ENCODE measurements at places on chromosomes 11 and 22.
A peak's percentile ranks its signal among the peaks of the same experiment; 100 is the strongest.

- DNase-seq: peak; percentile 51
Observed at GRCh38 chr11:11265994-11266606, 87.0 kb downstream of the CSNK2A3 start.

DNA sequence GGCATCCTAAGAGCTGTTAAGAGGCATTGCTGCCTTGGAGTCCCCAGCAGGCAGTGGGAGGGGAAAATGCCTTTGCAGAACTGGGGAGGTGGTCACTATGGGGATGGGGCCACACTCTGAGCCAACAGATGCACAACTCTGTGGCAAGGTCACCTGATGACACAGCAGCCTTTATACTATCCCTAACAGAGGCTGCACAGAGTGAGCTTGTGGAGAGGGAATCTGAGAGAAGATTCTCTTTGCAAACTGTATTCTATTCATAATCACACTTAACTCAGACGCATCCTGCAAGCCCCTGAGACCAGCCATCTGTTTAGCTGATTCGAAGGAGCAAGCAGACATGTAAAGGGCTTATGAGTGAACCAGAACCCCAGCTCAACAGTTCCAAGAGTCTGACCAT lies 49.0 kb upstream of the TTC12 start:
- no peak for DNase-seq

DNA sequence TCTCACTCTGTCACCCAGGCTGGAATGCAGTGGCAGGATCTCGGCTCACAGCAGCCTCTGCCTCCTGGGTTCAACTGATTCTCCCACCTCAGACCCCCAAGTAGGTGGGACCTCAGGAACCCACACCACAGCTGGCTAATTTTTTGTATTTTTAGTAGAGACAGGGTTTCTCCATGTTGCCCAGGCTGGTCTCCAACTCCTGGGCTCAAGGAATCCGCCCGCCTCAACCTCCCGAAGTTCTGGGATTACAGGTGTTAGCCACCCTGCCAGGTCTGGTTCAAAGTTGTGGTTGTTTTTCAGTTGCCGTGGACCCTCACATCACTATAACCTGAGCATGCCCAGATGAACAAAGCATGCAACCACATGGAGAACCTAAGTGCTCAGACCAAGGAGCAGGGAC lies 13.0 kb upstream of the RAB39A start:
- DNase-seq: no peak

DNA sequence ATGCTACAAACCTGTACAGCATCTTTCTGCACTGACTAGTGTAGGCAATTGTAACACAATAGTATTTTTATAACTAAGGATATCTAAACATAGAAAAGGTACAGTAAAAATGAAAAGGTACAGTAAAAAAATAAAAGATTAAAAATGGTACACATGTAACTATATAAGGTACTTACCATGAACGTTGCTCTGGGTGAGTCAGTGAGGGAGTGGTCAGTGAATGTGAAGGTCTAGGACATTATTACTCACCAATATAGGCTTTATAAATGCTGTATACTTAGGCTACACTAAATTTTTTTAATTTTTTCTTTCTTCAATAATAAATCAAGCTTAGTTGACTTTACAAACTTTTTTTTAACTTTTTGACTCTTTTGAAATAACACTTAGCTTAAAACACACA lies 59.9 kb downstream of the EIF3M start:
- no peak for DNase-seq

DNA sequence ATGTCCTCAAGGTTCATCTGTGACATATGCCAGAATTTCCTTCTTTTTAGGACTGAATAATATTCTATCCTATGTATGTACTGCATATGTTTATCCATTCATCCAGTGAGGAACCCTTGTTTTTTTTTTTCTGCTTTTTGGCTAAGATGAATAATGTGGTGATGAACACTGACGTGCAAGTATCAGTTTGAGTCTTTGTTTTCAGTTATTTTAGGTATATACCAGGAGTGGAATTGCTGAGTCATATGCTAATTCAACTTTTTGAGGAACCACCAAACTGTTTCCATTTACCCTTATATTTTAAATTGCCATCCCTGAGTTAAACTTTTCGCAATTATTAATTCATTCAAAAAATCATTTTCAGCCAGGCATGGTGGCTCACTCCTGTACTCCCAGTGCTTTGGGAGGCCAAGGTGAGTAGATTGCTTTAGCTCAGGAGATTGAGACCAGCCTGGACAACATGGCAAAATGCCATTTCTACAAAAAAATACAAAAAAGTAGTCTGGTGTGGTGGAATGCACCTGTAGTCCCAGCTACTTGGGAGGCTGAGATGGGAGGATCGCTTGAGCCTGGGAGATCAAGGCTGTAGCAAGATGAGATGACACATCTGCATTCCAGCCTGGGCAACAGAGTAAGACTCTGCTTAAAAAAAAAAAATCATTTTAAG lies 64.2 kb downstream of the MICAL2 start:
- DNase-seq: no peak

DNA sequence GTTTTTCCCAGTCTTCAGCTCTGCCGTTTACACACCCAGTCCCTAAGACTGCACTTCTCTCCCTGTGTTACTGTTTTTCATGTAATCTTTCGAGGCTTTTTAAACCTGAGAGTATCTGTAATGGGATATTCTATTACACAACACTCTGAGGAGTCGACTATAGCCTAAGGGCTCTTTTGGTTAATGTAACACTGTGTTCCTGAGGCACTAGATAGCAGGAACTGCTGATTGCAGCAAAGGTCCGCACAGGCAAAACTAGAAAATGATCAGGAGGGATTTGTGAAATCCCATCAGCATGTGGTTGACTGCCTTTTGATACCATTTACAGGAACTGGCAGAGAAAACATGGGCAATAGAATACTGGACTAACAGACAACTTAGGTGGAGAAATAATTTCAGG lies 512.3 kb upstream of the RAG2 start:
- no peak for DNase-seq

- DNase-seq: no peak
Observed at GRCh38 chr11:45850446-45850845, 3.2 kb downstream of the CRY2 start.

DNA sequence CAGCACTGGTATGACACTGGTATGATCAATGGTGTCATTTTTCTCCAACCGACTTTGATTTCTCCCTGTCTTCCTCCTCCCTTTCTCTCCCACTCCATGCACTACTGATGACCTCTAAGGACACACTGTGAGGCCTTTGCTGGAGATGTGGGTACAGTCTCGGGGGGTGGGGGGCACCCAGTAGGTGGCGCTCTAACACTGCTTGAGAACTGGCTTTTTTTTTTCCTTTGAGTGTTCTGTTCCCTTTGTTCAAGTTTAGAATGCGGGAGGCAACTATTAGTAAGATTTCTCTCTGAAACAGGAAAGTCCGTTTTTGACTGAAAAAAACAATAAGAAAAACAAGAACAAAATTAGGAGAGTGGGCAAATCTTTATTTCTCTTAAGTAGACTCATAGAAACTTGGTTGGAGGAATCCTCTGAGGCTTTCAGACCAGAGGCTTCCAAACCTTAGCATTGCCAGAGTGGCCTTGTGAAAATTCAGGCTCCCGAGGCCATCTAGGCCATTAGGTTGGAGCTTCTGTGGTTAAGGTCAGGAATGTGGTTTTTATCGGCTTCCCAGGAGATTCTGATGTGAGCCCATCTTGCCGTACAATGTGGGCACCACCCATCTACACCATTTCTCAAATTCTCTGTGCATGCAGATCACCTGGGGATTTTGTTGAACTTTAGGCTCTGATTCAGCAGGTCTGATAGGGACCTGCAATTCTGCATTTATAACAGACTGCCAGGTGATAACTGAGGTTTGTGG lies 43.2 kb downstream of the PANX1 start:
- peak; percentile 44 for DNase-seq

- DNase-seq: no peak
Observed at GRCh38 chr11:49851511-49851910, 100.7 kb upstream of the OR4C13 start.

- no peak for DNase-seq
Observed at GRCh38 chr11:78801161-78801884, 226.7 kb upstream of the NARS2 start.

GRCh38 chr22:40397396-40397795 lies 27.0 kb downstream of the SGSM3 start:
- DNase-seq: no peak

DNA sequence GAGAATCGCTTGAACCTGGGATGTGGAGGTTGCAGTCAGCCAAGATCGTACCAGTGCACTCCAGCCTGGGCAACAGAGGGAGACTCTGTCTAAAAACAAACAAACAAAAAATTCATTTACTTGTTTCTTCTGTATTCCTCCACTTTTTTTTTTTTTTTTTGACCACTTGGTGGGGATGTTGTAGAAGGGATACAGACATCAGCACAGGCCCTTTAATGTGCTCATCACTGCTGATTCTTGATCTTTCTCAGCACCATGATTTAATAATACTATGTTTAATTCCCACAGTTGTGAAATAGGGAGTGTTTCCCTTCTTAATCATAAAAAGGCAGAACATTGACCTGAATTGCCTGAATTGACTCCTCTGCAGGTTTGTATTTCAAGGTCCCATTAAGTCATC lies 4.5 kb downstream of the TTC9C start:
- no peak for DNase-seq

- DNase-seq: no peak
Observed at GRCh38 chr11:69486773-69487291, 5.4 kb downstream of the LINC01488 start.

DNA sequence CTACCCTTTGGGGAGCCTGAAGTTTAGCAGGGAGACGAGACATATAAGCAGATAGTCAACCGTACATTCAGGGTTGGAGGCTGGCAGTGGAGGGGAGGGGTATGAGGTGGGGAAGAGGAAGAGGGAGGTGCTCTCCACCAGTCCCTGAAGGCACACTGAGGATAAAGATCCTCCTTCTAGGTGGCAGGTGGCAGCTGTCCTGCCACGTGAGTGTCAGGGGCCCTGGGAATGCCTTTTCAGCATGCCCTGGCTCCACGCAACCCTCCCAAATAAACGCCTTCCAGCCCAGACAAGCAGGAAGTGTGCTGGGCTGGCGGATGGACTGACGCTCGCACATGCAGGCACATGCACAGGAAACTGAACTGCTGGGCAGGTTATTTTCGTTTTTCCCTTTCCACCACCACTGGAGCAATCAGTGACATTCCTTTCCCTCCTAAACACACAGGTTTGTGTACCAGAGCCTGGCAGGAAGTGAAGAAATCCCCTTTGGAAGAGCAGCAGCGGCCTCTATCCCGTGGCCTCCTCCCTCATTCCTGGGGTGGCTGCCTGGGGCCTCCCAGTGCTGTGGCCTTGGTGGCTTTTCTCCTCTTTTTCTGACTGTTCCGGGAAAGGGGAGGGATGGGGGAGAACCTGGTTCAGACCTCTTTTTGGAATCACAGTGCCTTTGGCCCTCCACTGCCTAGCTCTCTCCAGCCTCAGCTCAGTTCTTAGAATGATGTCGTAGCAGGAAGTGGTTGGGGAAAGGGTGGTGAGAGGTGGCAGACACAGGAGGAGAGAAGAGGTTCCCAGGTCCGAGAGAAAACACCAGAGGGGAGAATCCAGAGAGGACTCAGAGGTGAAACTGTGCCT lies 157.0 kb upstream of the TIMP3 start:
- DNase-seq: peak; percentile 50

GRCh38 chr11:9092853-9093778 lies 1.7 kb upstream of the SCUBE2 start:
- no peak for DNase-seq

DNA sequence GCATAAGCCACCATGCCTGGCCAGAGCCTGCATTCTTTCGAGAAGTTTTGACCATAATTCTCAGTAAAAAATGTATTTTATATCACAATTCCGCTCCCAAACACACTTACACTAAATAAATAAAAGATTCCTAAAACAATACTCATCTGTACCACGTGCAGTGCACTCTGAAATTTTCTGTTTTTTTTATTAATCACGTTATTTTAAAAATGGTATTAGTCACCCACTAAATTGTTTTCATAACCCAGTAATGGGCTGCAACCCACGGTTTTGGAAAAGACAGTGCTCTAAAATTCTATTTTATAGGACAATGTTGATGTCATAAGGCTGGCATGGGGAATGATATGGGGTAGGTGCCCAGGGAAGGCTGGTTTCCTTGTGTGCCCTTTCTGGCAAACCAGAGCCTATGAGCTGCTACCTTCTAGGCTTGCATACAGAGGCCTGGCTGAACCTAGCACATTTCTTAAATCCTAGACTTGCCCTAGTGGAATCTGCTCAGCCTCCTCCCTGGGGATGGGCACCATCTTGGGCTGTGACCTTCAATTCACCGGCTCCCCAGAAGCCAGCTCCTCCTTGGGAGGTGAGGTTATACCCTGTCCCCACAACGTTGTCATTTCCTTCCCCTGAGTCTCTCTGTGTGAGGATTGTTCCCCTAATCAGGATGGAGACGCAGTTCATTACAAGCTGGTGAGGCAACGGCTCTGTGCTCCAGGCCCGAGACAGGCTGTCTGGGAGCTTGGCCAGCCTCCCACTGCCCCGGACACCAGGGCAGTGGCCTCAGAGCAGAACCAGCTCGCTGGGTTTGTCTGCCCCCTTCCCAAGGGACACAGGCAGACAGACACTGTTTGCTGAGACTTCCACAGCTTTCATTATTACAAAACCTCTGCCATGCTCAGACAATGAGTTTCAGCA lies 116.5 kb upstream of the NAV2 start:
- no peak for DNase-seq

DNA sequence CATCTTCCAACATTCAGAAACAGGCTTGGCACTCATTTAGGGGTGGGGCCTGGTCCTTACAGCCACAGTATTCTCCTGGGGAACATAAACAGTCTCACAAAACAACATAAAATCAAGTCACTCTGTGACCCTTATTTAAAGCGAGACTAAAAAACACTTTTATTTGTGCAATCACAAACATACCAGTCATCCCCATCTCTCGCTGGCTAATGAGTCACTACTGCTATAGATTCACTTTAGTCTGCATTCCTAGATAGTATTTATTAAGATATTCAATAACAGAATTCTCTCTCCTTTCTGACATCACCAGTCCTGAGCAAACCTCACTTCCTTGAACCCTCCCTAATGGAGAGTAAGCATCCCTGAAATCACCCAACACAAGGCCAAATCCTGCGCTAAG lies 68.0 kb downstream of the ZBTB44 start:
- DNase-seq: no peak

DNA sequence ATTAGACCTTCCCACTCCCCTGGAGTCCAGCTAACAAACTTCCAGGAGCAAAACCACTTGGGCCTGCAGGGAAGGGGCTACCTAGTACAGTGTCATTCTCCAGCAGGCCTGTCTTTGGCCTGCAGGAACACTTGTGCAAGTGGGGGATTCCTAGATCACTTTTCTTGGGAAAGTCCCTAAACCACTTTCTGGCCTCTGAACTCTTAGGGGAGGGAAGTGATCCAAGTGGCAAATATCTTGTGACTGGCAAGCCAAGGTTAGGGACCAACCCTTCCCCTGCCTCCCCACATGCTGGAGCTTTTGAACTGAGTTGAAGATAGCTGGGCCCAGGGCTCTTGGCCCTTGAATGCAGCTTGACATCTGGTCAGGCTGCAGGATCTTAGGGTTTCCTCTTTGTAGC lies 17.2 kb downstream of the PPFIBP2 start:
- no peak for DNase-seq

- no peak for DNase-seq
Observed at GRCh38 chr22:35590634-35591295, 26.4 kb downstream of the MB start.

All from COLO829 (cell line).